ENCODE measurements at places on chromosomes 3 and 15.

DNA sequence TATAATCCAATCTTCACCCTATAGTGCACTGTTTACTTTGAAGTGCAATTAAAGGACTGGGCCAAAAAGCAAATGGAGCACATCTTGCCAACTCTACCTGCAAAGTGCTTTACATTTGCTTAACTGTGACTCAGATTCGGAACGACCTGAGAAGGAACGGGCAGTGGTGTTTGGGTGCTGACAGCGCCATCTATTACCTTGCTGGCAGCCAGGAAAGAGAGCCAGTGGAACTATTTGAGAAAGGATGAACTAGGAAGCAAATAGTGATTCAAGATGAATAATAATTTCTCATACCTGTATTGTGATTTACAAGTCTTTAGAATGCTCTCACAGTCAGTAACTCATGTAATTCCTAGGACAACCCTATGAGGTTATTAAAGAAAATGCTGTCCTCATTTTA lies 312.9 kb downstream of the PDCD6IP start:
- DNase-seq, result no peak

GRCh38 chr3:97037294-97037943 lies 223.0 kb downstream of the EPHA6 start:
- DNase-seq, result no peak

GRCh38 chr3:161560008-161560637 lies 63.5 kb downstream of the OTOL1 start:
- peak; percentile 52 for DNase-seq

- no peak for DNase-seq
Measured at GRCh38 chr15:69601711-69602504, 149.3 kb downstream of the RPLP1 start.

- DNase-seq, result no peak
Measured at GRCh38 chr3:1326546-1326945, 233.7 kb downstream of the CNTN6 start.

DNA sequence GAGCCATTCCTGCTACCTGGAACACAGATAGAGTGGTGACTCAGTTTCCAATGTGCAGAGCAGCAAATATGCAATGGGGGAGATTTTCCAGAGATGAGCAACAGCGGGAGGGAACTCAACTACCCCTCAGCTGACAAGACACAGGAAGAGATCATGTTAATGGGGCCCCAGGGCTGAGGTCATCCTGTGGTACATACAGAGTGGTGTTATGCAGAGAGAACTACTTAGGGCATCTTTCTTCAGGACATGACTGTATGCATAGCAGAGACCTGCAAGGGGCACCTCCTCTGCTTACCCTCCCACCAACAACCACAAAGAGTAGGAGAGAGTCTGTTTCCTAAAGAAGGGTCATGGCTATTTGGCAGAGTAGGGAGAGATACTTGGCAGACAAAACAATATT lies 6.8 kb upstream of the TBC1D5 start:
- no peak for DNase-seq

- DNase-seq, result no peak
Measured at GRCh38 chr3:167406876-167407492, 26.9 kb upstream of the ZBBX start.

- no peak for DNase-seq
Measured at GRCh38 chr15:72342385-72342784, 22.4 kb upstream of the CELF6 start.

DNA sequence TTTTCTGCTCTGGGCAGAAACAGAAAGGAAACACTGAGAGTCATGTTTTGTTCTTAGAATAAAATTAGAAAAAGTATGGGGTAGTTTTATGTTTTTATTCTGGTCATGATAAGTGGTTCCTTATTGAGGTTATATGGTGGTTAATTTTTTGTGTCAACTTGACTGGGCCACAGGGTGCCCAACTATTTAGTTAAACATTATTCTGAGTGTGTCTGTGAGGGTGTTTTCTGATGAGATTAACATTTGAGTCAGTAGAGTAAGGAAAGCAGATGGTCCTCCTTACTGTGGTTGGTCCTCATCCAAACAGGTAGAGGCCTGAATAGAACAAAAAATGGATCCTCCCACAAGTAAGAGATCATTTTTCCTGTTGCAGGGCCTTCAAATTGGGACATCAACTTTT lies 98.9 kb downstream of the C3orf38 start:
- no peak for DNase-seq

Data from AG08395 (cell line).